ENCODE measurements at places on chromosomes 3 and 15. TPM values are rescaled to one million over a fixed set of nuclear protein-coding genes. Genes with fewer than 3 reads are reported as not detected.

The TIMP4 gene
- 9.8 TPM for total RNA-seq

The IFT122 gene
- total RNA-seq, result 16.9 TPM

The MCTP2 gene
- 5.6 TPM for total RNA-seq

The TAGLN3 gene
- total RNA-seq, result 0.51 TPM

The CP gene
- not detected for total RNA-seq

The FAM81A gene
- total RNA-seq, result 0.33 TPM

The ADAMTSL3 gene
- 0.26 TPM for total RNA-seq

All from fibroblast of lung (primary cell).